ENCODE measurements at places on chromosomes 12 and 14.

DNA sequence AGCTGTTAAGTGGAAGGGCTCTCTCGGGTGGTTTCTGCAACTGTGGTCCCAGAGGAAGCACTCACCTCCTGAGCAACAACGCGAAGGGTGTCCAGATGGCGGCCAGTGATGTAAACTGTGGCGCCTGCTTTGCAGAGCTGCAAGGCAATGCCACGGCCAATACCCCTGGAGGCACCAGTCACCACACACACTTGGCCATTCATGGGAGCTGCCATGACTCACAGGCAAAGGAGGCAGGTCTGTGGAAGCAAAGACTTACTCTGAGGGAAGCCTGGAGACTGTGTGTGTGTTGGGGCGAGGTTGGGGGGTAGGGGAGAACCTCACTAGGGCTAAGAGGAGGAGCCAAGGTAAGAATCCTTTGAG is 707 bp downstream of the DHRS1 start:
- DNase-seq: no peak

DNA sequence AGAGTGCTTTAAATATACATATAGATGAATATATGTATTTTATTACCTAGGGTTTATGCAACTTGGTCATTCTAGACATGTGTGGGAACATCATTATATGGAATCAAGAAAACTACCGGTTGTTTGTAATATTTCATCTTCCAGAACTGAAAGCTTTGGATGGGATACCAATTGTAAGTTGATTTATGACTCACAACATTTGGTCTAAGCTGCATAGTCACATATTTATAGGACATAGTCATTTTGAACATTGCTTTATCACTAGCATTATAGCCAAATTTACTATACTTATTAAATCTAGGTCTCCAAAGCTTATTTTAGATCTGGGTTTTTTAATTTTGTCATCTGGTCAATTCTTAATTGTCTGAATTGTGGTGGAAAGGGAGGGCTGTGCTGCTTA is 83.7 kb upstream of the PCNX4 start:
- no peak for DNase-seq

DNA sequence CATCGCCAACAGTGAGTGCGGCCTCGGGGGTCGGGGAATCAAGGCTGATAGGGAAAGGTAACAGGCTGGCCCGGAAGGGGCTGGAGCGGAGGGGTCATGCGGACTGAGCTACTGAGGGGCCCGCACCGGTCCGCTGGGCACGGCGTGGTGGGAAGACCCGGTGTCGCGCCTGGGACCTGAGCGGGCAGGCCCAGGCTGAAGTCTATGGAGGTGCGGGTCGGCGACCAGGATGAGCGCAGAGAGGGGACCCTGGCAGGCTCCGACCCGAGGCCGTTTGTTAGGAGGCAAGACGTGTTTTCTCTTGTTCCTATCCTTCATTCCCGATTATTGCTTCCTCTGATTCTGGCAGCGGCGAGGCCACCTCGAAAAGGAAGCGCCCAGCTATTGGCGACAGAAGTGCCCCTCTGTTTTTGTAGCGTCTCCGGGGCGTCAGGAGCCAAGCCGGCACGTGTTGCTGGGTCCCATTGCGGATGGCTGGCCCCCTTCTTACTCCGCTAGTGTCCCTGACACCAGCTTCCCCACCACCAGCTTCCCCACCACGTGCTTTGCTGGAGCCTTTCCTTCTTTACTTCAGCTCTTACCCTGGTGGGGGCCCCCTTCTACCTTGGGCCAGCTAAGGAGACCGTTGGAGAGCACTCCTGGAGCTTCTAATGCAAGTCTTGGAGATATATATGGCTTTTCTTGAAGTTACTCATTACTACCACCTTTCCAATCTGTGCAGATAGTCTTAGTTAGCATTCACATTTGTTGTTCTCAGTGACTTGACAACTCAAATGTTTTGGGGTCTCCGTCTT is 653 bp downstream of the PA2G4 start:
- DNase-seq: no peak

DNA sequence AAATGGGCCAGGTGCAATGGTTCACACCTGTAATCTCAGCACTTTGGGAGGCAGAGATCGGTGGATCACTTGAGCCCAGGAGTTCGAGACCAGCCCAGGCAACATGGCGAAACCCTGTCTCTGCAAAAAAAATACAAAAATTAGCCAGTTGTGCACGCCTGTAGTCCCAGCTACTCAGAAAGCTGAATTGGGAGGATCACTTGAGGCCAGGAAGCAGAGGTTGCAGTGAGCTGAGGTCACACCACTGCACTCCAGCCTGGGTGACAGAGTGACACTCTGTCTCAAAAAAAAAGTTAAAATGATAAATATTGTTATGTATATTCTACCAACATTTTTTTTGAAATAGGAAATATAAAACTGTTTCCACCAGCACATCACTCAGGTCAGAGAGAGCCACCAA is 64.9 kb downstream of the NDUFA12 start:
- DNase-seq: no peak

DNA sequence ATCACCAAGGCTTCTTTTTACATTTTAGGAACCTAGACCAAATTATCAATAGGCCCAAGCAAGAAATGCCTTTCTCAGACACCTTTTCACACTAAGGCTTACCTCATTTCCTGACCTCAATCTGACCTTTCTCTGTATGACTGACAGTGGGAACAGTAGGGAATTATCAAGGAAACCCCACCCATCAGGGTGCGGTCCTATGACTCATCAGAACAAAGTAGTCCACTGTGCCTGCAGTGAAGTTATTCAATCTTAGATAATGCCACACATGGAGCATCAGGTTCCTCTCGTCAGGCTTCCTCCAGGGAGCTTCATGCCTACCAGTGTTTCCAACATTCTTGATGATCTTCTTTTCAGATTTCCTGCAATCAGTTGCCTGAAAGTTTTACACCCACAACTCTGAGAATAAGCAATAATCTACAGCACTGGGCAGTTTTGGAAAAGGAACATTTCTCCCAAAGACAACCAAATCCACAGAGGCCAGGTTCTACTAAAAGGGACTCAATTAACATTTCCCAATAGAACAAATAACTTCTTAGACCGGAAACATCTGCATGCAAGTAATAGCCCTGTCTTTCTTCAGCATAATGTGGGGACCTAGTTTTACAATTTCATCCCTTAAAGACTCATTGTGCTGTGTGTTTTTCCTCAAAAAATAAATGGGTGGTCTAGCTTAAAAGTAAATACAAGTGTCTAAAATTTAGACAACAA is 35.9 kb upstream of the TMTC2 start:
- no peak for DNase-seq

- DNase-seq: no peak
Observed at GRCh38 chr14:29216268-29217232, 450.0 kb downstream of the FOXG1 start.

DNA sequence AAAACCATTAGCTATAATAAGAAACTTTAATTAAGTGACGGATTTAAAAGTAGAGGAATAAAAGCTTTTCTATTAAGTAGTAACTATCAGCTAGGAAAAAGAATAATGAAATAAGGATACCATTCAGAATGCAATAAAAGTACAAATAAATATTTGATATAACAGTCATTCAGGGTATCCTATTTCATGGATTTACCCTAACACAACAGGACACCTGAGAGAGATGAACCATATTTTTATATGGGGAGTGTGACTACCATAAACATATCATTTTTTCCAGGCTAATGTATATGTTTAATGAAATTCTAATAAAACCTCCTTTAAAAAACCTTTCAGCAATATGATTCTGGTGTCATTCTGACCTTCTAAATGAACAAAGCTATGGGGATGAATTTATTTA is 393.8 kb downstream of the SNAPC1 start:
- no peak for DNase-seq

GRCh38 chr12:52236386-52237050 is 3.5 kb downstream of the KRT7 start:
- DNase-seq: no peak

- DNase-seq: no peak
Observed at GRCh38 chr14:29215853-29216252, 449.3 kb downstream of the FOXG1 start.

GRCh38 chr14:67833403-67833802 is 13.8 kb downstream of the RAD51B start:
- no peak for DNase-seq

GRCh38 chr12:104741497-104742367 is 216.4 kb downstream of the SLC41A2 start:
- DNase-seq: no peak

DNA sequence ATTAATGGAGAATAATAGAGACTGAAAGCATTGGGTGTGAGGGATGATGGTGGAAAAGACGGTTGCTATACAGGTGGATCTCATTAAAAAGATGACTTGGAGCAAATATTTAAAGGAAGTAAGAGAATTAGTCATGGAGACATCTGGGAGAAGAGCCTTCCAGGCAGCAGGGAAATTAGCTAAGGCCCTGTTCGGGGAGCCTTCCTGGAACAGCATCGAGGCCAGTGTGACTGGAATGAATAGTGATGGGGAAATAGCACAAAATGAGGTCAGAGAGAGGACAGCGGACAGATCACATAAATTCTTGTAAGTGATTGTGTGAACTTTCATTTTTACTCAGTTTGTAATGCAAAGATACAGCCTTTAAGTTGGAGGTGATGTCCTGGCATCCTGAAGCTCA is 842.3 kb downstream of the SLC6A15 start:
- DNase-seq: no peak

DNA sequence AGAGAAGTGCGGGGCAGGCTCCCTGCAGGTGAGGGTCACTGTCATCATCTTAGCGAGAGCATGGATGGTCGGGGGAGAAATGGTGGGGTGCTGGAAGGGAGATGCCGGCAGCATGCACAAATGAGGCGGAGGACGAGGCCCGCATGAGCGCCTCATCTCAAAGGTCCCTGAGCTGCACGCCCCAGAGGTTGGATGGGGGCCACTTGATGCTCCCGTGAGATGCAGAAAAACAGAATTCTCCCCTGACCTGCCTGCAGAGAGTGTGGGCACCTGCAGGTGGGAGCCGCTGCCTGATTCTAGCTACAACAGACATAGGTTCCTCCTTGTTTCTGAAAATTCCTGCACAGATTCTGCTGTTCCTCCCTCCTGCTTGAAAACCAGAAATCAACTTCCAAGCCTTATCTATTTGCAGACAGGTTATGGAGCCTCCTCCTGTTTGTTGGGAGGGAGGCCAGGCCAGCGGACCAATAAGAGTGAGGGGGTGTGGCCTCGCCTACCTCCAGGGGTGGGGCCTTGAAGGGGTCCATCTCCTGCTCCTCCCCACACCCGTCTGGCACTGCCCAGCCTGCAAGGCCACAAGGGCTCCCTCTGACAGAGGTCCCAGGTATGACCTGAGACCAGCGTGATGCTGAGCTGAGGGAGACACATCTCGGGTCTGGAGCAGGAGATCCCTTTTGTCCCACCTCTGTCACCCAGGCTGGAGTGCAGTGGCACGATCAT is 67.2 kb downstream of the KDM2B start:
- no peak for DNase-seq

DNA sequence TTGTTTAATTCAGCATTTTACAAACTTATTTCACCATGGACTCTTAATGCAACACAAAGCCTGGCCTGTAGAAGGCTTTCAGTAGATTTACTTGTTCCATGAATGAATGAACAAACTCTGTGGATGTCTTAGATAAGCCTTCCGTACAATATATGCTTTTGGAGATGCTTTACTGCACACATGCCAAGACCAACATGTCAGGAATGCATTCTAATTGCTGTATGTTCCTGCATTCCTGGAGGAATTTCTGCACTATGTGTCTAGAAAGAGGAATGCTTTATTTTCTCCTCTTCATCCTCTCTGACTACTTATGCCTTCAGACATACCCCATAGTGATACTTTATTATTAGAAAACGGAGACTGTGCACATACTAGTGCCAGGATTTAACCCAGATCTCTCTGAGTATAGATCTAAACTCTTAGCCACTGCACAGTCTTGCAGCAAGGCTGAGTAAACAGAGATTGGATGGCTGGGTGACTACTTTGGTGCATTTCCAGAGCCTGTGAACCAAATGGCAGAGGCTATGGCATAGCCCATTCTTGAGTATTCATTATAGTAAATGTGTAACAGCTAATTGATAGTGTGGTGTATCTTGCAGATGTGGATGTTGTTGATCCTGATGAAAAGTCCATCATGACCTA is 108.2 kb downstream of the SYNE2 start:
- no peak for DNase-seq
